ENCODE measurements at places on chromosomes 2 and 18.

DNA sequence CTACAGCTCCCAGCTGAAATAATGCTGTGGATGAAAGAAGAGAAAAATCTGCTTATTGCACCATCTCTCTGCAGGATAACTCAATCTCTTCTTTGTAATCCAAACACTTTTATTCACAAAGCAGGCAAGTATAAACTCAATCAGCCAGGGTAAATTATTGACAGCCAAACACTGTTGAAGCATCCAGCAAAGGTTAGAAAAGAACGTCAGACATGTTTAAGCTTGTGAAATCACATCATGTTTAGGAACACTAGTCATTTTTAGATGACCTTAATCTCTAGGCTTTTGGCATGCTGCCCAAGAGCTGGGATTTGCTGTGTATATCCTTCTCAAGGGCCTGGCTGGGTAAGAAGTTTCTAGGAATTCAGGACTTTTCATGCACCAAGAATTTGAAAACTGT is 1148.1 kb upstream of the FANCL start:
- DNase-seq, result no peak

DNA sequence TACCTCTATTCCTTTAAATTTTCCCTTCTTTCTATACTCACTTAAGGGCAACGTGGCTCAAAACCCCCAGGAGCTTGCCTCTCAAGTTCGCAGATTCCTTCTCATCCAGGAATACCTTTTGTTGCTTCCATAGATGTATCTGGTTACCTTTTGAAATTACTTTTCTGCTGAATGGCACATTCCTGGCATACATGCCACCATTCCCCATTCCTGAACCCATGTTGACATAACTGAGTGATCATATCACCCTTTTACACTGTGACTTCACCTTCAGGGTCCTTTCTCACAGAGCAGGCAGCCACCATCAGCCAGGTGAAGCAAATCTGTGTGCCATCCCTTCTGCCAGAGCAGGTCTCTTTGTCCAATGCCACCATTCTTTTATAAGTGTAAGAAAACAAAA is 615.8 kb downstream of the ARHGAP15 start:
- DNase-seq, result no peak

DNA sequence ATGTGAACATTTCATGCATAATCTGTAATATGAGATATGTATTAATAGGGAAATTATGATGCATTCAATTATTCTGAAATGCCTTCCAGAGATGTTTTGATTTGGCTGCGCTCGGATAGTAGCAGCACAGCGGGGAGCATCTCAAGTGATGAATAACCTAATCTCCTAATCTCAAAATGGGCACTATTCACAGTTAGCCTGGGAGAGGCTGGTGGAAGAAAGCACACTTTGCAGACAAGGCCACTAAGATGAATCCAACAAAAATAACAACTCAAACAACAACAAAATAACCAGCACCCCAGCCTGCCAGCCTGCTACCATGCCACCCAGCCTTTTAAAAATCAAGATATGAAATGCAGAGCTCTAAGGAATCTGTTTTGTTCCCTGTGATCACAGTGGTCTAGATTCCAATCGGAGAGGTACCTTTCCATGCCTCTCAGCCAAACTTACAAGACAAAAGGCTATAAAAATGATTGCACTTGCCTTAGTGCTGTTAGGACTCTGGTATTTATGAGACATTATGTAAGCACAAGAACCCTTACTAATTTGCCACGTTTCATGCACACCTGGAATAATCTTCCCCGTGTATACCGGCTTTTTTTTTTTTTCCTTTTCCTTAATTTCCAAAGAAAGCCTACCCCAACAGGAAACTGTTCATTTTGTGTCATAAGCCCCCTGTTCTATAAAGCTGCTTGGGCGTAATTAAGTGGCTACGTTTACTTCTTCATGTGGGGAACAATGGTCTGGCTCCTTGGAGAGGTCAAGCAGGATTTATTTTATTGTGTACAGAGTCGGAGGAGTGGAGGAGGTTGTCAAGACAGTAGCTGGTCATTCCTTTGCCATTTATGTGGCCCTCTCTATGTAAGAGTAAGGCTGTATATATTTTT is 526.9 kb upstream of the FANCL start:
- peak; percentile 29 for DNase-seq

DNA sequence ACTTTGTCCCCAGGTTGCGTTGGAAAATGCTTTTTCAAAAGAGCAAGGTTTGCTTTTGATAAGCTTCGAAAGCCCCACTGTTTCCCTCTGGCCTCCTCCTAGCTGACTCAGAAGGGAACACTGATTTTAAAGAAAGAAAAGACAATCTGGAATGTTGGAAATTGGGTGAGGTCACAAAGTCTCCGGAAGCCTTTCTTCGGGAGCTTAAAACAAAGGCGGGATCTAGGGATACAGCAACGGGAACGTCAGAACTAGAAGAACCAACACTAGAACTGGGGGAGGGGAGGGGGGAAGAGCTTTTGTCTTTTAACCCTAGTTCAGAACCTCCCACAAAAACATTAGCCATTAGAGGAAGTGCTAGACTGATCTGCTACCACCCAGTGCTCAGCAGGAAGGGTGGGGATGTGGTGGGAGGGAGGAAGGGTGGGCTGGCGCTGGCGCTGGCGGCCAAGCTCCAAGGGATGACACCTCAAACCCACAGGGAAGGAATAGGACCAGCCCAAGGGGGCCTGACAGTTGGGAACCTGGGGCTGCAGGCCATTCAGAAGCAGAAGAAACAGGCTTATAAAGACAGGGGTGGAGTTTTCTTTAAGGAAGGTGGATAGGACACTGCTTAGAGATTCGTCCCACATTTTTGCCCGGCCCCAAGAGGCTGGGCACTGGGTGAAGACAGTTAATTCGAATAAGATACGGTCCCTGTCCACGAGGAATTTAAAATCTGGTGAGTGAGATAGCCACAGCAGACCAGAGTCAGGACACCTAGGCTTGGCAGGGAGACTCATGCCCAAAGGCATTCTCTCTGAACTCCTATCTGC is 1.7 kb downstream of the TMSB10 start:
- peak; percentile 61 for DNase-seq

DNA sequence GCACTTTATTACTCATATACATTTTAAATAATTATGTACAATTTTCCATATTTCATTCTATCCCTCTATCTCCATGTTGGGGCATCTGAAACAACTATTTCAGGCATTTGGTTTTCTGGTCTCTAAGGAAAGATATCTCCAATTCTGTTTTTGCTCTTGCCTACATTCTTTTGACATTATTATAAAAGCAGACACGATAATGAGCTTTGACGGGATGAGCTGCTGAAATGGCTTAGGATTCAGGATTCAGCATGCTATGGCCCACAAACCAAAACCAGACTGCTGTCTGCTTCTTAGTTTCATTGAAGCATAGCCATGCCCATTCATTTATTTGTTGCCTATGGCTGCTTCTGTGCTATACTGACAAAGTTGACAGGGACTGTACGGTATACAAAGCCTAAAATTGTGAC is 42.7 kb upstream of the GLS start:
- DNase-seq, result no peak

DNA sequence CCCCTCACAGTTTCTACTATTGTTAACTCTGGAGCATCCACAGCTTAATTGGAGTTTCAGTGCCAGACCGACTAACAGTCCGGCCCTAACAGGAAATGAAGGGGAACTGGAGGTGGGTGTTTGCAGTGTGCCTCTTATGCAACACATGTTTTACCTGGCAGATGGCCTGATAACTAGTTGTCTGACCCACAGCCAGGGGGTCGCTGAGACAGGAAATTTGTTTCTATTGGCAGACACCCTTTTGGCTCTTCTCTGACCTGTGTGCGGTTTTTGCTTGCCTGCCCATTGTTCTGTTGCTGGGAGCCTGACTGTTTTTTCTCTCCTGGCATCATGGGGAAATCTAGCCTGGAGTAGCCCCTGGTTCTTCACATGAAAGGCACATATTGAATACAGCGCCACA is 1329.8 kb downstream of the DSC3 start:
- DNase-seq, result no peak

Data from neuronal stem cell (in vitro differentiated cells).